ENCODE measurements at places on chromosomes 7 and 10.

GRCh38 chr10:110354322-110354766 is 49.6 kb upstream of the SMNDC1 start:
- DNase-seq = no peak

DNA sequence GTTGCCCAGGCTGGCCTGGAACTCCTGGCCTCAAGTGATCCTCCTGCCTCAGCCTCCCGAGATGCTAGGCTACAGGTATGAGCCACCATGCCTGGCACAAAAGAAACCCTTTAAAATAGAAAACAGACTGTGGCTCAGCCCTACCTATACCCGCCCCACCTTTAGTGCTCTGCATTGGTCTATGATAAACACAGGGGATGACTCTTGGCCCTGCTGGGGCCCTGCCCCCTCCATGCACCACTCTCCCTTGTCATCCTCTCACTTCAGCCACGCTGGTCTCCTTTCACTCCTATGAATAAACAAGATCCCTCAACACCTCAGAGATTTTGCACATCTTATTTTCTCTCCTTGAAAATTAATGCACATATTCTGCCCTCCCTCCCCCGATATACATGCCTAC is 251.4 kb upstream of the KLF14 start:
- no peak for DNase-seq

DNA sequence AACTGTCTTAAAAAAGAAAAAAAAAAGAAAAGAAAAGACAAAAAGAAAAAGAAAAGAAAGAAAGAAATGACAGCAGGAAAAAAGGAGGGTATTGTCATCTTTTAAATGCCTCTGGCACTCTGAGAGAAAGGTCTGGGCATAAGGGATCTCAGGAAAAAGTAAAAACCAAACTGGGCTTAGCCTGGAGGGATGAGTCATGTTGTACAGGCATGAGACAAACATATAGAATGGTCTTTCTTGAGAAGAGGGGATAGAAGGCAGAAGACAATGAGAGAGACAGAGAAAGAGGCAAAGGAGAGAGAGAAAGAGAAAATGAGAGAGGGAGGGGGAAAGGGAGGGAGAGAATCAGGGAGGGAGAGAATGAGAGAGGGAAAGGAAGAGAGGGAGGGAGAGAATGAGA is 32.3 kb upstream of the KCNMA1 start:
- no peak for DNase-seq

GRCh38 chr7:131762753-131763152 is 206.3 kb upstream of the PODXL start:
- DNase-seq = no peak

DNA sequence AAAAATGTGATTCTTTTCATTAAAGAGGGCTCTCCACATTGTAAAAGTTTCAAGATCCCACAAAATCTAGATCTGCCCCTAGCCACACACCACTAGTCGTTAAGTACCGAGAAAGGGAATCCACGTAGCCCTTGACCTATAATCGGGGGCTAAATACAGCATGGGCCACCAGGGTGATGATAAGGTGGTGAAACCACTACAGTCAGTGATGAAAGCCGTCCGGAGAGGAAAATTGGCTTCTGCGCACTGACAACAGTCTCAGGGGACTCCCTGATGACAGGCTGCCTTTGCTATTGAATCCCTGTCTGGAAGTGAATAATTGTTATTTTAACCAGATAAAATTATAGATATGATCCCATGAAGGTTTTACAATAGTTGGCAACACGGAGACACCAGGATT is 4.6 kb downstream of the TECTB start:
- no peak for DNase-seq

GRCh38 chr7:67753891-67754290 is 757.3 kb downstream of the TYW1 start:
- no peak for DNase-seq

DNA sequence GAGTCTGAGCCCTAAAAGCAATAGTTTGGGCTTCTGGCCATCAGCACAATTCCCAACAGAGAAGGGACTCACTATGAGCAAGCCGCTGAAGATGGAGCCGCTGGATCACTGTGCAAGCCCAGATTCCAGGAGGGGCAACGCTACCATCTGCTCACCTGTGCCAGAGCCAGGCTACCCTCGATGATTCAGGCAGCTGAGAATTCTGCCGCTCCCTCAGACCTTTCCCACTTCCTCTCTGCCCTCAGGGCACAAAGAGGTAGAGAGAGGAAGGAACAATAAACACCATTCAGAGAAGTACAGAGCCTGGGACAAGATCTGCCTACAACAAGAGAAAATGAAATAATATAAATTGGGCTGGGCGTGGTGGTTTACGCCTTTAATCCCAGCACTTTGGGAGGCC is 98.1 kb downstream of the MYOF start:
- DNase-seq = no peak

GRCh38 chr7:30503274-30504212 is 1.1 kb downstream of the GGCT start:
- no peak for DNase-seq

DNA sequence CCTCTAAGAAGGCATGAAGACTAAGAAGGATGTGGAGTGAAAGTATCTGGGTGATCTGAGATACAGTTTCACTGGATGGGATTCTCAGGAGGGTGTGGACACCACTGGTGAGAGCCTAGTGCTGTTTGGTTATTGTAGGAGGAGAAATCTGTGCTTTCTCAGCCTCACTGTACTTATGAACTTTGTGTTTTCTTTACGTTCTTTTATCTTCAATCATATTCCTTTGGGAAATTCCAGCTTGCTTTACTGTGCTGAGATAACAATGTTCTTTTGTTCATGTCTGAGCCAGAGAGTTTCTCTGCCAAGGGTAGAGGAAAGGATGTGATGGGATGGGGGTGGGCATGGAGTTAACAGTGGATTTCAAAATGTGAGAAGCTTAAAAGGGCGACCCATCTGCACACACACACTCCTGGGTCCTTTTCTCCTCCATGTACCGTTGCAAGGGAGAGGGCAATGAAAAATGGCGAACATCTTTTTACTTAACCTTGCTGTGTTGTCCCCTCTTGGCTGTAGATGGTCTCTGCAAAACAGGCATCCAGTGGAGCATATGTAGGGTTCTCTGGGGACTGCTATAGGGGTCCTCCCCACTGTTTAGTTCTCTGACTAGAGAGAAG is 25.0 kb upstream of the TAX1BP1 start:
- DNase-seq = no peak

DNA sequence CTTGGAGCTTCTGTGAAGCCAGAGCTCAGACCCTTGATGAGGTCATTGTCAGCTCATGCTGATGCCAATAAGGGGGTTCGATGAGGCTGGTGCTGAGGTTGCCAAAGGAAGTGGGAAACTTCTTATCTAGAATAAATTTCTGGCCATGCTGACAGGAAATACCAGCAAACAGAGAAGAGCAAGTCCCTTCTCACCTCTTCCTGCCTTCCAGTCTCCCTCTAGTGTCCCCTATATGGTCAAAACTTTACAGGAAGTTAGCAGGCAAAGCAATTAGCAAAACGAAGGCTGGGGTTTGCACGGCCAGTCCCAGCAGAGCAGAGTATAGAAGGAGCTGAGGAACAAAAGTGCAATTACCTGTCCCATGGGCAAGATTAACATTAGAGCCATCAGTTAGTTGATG is 15.1 kb upstream of the NEUROG3 start:
- DNase-seq = no peak

DNA sequence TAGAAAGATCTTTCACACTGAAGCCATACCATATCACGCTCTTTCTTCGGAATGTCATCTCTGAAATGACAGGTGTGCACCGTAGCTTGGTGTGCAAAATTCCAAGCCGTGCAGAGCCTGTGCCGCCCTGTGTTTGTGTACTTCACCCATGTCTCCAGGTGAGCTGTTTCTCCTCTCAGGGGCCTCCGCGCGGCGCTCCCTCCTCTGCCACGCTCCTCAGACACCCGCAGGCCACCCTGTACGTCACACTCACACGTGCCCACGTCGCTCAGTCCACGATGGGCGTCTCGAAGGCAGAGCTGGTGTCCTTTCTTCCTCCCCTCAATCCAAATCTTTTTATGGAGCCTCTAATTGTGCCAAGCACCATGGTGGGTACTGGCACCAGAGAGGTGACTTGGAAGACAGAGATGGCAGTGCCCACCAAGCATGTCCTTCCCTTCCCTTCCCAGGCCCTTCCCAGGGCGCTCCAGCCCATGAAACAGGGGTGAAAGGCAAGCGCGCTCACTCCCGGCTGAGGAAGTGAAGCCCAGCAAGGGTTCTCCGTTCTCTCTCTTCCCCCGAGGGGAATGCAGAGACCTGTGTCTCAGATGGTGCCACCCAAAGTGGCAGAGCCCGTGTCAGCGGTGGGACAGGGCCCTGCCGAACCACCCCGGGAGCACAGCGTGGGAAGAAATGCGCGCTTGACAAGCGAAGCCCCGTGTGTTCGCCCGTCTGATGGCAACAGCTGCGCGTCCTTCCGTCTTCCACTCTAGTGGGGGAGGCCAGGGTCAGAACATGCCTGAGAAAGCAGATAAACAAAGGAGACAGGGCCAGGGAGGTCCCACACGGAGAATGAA is 292.5 kb upstream of the SHH start:
- DNase-seq = no peak

- DNase-seq = no peak
Measured at GRCh38 chr7:116500078-116500853, 728 bp downstream of the CAV2 start.

DNA sequence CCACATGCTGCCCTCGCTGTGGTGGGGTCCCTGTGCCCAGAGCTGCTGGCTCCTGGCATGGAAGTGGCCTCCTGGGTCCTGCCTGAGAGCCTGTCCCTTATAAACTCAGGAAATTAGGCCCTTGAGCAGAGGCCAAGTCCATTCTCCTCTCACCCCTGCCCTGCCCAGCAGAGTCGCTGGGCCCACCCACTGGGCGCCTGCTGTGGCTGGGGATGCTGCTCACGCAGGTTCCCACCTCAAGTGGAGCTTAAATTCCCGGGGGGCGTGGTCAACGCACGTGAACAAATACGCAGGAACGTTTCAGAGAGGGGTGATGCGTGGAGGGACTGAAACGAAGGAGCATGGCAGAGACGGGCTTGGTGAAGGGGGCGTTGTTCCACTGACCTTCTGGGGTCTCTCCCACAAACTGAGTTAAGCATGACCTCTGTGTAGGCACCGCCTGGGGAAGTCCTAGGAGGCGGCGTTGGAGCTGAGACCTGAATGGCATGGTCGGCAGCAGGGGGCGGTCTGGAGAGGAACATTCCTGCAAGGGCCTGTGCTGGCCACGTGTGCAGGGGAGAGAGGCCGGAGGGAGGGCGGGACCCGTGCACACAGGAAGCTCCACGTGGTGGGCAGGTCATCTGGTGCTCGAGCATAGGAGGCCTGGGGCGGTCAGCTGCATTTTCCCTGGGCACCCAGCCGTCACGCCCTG is 27.9 kb downstream of the FAM20C start:
- DNase-seq = no peak

DNA sequence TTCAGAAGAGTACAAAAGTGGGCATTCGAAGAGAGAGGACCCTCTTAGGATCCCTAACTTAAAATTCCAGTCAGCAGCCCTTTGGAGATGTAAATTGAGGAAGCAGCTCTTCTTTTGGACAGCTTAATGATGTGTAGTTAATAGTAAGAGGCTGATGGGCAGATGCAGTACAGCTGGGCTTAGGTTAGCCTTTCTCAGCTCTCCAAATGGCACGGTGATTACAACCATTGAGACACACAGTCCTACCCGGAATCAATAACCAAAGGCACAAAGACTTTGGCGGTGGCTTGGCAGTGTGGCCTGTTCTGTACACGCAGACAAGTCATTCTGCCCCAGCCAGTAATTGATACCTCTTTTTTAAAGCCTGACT is 26.8 kb downstream of the GAD2 start:
- no peak for DNase-seq

- no peak for DNase-seq
Measured at GRCh38 chr10:8133146-8133545, 78.7 kb downstream of the GATA3 start.

DNA sequence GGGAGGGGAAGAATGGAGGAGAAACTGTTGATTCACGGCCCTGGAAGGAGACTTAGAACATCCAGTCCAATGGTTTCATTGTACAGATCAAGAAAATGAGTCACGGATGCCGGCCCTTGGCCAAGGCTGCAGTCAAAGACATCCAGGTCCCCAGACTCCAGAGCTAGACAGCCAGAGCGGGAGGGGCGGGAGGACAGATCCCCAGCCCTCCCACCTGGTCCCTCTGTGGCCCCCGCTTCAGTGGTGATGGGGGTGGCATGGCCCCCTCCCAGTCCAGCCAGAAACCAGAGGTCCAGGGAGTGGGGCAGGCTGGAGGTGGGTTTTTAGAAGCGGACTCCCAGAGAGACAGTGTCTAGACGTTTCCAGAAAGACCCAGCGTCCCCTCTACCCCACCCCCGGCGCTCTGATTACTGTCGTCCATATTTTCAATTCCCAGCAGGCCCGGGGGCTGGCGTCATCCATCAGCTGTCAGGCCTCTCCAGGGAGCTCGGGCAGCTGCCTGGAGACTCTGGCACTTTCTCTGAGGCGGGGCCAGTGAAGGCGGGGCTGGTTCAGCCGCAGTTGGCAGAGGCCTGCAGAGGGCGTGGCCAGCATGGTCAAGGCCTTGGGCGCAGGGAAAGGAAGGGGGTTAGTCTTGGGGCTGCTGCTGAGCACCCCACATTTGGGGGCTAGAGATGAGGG is 8.0 kb upstream of the HSPB1 start:
- peak; percentile 42 for DNase-seq

GRCh38 chr10:85604884-85605283 is 761.7 kb downstream of the GRID1 start:
- DNase-seq = no peak

GRCh38 chr7:39360766-39361165 is 205.4 kb upstream of the YAE1 start:
- DNase-seq = no peak
